ENCODE measurements at places on chromosomes 6 and 20.

- DNase-seq, result no peak
Observed at GRCh38 chr20:6657904-6658303, 109.6 kb upstream of the BMP2 start.

DNA sequence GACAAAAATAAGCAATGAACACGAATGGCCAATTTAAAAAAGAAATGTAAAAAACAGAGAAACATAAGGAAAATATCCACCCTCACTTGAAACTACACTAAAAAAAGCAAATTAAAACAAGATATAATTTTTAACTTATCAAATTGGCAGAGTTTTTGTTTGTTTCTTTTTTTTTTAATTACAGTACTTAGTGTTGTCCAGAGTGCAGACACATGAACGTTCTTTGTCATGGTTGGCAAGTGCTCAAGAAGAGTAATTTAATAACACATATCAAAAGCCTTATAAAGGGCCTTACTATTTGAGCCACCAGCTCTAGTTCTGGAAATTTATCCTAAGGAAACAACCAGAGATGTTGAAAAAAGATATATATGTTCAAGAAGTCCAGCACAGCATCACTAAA, 142.3 kb downstream of the ATXN1 start:
- DNase-seq, result no peak

DNA sequence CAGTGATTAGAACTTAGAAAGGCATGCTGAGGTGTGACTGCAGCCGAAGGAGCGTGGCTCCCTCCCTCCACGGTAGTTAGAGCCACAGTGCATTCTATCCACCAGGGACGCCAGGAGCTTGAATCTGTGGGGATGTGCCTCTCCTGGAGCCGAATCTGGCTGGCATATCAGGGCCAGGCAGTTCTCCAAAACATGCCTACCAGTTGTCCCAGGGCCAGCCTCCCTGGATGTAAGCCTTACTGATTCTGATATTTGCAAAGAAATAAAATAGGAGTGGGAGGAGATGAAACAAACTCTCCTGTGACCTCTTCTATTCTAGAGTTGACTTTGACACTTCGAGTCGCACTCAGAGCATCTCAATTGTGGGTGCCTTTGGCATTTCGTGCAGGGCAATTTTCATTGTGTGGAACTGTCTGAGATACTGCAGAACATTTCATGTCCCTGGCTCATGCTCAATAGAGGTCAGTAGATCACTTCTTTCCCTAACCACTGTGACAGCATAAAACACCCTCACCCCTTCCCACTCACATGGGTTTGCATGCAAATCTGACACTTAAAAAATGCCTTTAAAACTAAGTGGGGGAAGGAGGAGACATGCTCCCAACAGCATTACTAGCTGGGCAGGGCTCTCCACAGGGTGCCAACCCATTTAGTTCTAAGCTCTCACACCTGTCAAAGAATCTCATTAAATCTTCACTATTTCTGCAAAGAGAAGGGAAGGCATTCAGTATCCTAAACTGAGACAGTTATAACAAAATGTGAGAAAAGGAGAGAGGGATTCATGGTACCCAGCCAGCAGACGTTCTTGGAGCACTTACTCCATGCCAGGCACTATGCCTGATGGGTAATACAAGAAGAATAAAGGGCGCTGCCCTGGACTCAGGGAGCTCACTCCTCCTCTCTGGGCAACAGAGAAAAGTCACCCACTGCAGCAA, 378.9 kb downstream of the PREX1 start:
- DNase-seq, result no peak

DNA sequence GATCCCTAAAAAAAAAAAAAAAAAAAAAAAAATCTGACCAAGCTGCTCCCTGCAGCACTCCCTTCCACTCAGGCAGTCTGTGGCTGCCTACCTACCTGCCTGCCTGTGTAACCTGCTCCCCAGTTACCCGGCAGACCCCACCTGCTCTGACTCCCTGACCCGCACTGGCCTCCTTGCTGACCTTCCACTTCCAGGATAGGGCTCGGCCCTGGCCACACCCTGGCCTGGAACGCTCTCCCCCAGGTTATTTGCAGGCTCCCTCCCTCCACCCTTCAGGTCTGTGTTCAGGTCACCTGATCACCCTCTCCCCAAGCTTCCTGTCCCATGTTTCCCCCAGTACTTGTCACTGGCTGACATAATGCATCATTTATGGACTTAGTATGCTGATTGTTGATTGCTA, 134.3 kb downstream of the SLC23A2 start:
- no peak for DNase-seq

- no peak for DNase-seq
Observed at GRCh38 chr6:81890846-81891245, 138.4 kb upstream of the TENT5A start.

- no peak for DNase-seq
Observed at GRCh38 chr6:165515963-165516624, 146.9 kb downstream of the PDE10A start.

DNA sequence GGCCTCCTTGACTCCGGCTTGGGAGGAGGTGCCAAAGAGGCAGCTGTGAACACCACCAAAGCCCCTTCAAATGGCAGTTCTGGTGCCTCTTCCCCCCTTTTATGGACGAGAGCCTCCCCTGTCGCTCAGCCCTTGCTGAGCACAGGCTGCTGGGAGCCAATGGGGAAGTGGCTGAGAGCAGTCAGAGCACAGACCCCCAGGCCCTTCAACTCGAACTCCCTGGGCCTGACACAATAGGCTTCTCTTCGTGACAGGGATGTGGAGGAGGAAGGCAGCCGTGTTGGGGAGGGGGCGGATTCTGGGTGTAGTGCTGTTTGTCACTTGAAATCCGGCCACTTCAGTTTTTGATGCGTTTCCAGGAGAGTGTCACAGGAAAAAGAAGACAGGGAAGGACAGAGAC, at the start of gene PDYN:
PDYN (minus strand) TSS at position 73 of the 400 bp plus-strand sequence. CDS start 10,974 bp downstream, outside the sequence.
- DNase-seq, result no peak

GRCh38 chr20:14959506-14960475, 622.4 kb upstream of the FLRT3 start:
- no peak for DNase-seq

DNA sequence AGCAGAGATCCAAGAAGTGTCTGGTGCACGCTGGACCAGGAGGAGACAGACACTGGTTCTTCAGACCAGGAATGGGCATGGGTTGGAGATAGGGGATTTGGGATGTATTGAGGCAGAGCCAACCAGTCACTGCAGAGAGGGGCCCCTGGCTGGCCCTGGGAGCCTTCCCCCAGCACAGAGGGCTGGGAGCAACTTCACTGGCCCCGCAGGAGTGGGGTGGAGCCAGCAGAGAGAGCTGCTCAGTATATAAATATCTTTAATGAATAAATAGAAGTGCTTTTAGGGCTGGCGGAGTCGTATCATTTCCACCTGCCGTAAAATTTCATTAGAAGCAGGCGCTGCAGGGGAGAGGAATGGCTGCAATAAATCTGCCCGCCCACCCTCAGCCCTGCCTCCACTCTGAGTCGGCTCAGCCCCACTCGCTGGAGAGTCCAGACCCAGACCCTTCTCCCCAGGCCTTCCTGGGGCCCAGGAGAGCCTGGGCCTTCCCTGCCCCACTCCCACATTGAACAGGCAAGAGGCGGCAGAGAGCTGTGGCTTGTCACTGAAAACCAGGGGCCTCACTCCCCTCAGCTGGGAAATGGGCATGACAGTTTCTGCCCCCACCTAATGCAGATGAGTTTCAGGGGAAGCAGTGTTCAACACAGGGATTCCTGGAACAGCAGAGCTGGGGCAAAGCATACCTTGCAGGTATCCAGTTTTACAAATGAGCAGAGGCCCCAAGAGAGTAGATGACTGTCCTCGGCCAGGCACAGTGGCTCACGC, 23.9 kb upstream of the VSTM2L start:
- DNase-seq, result no peak

GRCh38 chr6:37693546-37694250, 4.0 kb downstream of the MDGA1 start:
- DNase-seq, result no peak

- DNase-seq, result no peak
Observed at GRCh38 chr6:77930952-77931351, 278.1 kb downstream of the MEI4 start.

DNA sequence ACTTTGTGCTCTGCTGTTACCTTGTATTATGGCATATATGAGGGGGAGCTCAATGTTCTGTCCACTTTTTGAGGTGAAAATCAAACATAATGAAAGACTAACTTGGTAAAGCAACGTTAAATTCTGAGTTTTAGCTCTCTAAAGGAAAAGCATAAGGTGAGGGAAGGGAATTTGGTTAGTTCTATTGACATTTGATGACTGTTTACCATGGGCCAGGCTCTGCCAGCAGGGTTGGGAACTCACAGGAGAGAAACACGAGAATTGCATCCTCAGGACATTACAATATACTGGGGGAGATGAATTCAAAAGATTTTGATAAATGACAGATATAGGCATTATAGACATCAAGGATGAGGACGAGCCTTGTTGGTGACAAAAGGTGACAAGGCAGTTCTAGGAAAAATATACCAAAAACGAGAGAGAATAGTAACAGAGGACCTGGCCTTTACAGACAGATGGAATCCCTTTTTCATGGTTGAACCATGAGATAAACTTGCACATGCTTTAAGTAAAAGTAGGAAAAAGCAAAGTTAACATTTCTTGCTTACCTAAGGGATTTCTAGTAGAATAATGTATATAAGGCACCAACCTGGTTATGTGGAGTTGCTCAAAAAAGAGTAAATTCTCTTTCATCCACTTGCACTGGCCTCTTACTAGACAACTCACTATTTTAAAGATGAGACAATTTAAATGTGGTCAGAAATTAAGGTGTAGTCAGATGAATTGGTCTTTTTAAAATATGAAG, 191.4 kb downstream of the NKAIN2 start:
- no peak for DNase-seq

DNA sequence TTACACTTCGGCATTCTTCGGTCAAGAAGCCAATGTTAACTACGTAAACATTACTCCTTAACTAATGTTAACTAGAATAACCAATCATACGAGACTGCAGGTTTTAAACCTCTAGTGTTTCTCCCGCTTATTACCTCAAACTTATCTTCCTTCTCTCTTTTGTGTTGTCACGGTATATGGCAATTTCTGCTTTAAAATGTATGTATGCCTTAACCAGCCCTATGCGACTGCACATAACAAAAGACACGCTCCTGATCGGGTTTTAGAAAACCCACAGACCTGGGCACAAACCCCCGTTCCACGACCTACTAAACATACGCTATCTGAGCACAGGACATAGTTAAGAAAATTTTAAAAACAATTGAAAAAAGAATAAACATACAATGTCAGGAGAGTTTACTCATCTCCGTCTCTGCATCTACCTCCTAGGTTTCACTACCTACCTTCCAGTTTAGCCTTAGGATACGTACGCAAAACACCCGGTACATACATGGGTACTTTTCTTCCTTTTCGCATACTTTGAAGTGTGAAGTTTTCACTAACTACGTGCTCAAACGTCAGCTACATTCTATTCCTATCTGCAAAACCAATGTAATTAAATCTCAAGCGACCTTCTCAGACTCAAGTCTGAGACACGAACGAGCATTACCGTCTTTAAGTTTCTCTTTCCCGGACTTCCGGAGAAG, 1.1 kb downstream of the CD164 start:
- DNase-seq, result no peak

- no peak for DNase-seq
Observed at GRCh38 chr6:41878246-41878645, 16.9 kb downstream of the USP49 start.

- no peak for DNase-seq
Observed at GRCh38 chr6:104212977-104213668, 646.6 kb downstream of the HACE1 start.
